ENCODE measurements at places on chromosomes 4 and X. TPM values are rescaled to one million over a fixed set of nuclear protein-coding genes. Genes with fewer than 3 reads are reported as not detected.

Gene HSFX2
- polyA plus RNA-seq = 0.46 TPM

DNA sequence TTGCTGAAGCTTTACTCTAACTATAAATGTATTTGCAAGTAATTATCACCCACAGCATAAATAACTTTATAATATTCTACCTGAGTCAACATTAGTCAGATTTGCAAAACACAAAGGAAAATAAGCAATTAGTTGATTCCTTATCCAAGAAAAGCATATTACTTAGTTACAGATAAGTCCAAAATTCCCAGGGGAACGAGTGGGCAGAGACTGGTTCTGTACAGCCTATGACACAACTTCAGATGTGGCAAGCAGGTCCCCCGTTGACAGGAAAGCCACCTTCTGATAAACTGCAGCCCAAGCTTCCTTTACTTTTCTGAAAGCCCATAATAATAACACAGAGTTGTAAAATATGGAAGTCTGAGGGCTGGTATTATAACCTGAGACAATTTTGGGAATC is 62.4 kb upstream of the NDP start:
- DNase-seq = no peak

DNA sequence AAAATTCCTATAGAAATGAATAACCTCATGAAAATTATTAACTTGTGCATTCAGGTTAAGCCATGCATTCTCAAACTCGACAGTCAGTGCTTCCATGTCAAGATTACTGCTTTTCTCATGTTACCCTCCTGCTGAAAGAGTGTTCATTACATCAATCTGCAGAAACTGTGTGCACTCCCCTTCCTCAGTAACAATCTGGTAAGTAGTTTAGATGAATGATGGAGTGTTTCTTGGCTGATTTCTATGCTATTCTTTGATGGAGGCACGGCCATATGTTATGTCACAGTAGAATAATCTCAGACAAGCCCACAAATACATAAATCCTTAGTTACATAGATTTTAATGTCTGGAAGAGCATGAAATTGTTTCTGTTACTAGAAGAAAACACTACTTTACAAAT is 193.3 kb upstream of the FAM47A start:
- DNase-seq = no peak

Gene KLHL4
- 9.4 TPM for polyA plus RNA-seq

DNA sequence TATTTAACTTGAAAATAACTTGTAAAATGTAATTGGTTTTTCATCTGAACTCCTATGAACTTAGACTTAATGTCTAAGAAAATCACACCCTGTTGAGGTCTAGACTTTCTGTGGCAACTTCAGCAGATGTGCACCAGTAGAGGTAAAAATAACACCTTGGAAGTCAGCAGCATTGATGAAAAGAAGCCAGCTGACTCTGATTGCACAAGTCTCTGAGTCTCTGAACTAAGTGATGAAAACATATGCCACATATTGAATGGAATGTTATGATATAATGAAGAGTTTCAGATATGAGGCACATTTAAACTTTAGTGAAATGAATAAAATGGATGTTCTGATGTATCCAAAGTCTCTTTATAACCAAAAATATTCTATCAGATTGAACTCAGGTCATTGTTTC is 155.4 kb downstream of the GPM6A start:
- no peak for DNase-seq

DNA sequence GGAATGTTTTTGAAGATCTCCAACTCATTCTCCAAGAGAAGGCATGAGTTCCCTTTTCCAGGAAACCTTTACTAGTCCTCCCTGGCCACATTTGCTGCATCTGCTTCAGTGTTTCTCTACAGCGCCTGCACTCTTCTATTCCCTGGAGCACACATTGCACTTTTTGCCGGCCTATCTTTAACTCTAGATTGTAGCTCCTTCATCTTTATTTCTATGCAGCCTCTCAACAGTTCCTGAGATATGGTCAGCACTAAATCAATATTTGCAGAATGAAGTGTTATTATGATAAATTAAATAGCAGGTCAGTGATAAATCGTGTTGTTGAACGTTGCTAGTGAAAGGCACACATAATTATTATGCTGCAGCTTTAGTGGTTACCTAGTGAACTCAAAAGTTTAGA is 88.3 kb downstream of the VCX3A start:
- no peak for DNase-seq

Gene WDR17
- 0.72 TPM for polyA plus RNA-seq

Gene NEXMIF
- 0.27 TPM for polyA plus RNA-seq

- DNase-seq = no peak
Observed at GRCh38 chr4:107509615-107510014, 210.4 kb downstream of the PAPSS1 start.

Gene CRMP1
- 18.8 TPM for polyA plus RNA-seq

DNA sequence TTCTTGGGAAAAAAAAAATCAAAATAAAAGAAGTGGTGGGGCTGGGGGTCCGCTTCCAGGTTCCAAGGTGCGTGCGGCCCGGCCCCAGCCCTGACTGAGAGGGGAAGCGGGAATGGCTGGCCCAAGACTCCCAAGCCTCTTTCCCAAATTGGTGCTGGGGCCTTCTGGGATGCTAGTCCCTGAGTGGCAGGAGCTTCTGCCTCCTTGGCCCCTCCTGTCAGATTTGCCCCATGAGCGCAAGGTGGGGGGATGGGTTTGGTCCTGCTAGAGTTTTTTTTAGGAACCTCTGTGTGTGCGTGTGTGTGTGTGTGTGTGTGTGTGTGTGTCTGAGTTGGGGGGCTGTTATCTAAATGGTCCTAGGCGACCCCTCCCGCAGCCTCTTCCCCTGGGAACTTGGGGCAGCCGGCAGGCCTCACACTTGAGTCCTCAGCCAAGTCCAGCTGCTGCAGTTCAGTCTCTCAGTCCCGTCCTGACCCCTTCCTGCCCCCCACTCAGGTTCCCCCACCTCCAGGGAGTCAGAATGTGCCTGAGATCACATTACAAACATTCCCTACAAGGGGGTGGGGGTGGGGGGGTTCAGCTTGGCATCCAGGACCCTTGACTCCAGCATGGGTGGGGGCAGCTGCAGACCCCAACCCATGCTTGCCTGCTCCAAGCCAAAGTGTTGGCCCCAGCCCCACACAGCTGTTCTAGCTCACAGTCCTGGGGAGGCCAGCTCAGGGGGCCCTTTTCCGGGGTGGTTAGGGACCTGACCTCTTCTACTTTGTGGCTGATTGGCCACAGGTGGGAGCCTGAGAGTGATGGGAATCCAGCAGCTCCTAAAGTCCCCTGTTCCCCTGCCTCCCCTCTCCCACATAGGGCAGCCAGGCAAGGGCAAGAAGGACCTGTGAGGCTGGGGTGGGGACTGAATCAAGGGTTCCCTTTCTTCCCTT is 4.0 kb downstream of the EFNB1 start:
- DNase-seq = no peak

DNA sequence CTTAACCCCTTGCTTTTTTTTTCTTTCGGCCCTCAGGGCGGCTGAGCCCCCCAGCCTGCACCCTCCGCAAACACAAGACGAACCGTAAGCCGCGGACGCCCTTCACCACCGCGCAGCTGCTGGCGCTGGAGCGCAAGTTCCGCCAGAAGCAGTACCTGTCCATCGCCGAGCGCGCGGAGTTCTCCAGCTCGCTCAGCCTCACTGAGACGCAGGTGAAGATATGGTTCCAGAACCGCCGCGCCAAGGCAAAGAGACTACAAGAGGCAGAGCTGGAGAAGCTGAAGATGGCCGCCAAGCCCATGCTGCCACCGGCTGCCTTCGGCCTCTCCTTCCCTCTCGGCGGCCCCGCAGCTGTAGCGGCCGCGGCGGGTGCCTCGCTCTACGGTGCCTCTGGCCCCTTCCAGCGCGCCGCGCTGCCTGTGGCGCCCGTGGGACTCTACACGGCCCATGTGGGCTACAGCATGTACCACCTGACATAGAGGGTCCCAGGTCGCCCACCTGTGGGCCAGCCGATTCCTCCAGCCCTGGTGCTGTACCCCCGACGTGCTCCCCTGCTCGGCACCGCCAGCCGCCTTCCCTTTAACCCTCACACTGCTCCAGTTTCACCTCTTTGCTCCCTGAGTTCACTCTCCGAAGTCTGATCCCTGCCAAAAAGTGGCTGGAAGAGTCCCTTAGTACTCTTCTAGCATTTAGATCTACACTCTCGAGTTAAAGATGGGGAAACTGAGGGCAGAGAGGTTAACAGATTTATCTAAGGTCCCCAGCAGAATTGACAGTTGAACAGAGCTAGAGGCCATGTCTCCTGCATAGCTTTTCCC is 3.4 kb downstream of the MSX1 start:
- no peak for DNase-seq

DNA sequence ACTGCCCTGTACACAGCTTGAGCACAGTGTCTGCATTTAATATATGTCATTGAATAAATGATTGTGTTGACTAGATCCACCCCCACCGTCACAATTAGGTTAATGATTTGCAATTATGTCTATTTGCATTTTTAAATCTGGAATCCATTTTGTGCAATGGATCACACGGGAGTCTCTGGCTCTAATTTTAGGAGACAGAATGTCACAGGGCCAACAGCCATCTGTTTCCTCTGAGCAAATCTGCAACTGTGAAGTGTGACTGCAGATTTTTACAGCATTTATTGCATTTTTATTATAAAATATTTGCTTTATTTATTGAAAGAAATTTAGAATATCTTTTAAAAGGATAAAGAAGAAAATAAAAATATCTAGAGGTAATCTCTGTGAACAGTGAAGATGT is 316.8 kb downstream of the HS3ST1 start:
- peak; percentile 13 for DNase-seq

Gene GAGE2A
- polyA plus RNA-seq = not detected

- no peak for DNase-seq
Observed at GRCh38 chr4:22238742-22239141, 277.1 kb downstream of the ADGRA3 start.

- peak; percentile 7 for DNase-seq
Observed at GRCh38 chr4:132572210-132572609, 576.9 kb upstream of the PCDH10 start.

- peak; percentile 2 for DNase-seq
Observed at GRCh38 chr4:125191232-125191631, 123.5 kb upstream of the FAT4 start.

GRCh38 chr4:17018013-17018412 is 119.6 kb upstream of the LDB2 start:
- no peak for DNase-seq

DNA sequence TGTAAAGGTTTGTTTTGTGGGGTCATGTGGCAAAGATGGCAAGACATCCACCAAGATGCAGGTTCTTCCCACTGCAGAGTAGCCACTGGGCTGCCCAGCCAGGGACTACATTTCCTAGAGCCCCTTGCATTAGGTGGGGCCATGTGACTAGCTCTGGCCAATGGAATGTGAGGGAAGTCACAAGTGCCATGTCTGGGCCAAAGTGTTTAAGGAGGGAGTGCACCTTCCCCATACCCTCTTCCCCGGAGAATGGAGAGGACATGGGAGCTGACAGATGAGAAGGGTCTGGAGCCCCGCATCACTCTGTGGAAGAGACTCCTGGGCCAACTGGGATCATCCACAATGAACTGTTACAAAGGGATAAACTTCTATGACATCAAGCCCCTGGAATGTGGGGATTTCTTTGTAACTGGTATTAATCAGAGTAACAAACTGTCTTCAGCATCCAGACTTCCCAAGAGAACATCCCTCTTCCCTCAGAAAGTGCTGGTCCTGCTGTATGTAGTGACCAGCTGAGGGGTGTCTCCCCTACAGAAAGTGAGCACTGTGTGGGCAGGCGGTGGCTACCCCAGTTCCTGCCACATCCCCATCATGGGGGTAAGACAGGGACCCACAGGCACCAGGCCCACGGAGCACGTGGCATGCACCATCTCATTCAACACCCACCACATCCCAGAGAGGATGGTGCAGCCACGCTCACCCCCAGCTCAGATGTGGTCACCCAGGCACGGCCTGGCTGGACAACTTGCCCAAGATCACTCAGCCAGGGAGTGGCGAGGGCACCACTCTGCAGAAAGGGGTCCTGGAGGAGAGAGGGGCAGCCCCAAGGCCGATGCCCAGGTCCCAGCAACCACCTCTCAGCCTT is 10.9 kb downstream of the PPP2R2C start:
- no peak for DNase-seq

DNA sequence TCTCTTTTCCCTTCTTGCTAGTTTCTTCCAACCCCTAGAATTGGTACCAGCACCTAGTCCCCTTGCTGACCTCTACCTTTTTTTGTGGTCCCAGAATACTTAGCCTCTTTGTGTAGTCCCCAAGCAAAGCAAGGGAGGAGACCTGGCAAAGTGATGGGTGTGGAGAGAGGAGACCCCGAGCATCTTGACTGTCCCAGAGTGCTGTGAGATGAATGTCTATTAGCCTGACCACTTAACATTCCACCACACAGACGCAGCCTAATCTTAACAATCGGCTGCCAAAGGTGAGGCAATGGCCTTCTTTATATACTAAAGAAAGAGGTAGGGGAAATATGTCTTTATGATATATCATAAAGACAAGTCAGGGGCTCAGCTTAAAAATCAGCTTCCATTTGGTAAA is 55.9 kb downstream of the TRIM2 start:
- DNase-seq = no peak

- DNase-seq = no peak
Observed at GRCh38 chr4:58825278-58825677, 1715.1 kb upstream of the IGFBP7 start.

- DNase-seq = peak; percentile 35
Observed at GRCh38 chr4:138938366-138938690, 77.3 kb upstream of the NOCT start.

Gene SHISA3
- polyA plus RNA-seq = 7.2 TPM

DNA sequence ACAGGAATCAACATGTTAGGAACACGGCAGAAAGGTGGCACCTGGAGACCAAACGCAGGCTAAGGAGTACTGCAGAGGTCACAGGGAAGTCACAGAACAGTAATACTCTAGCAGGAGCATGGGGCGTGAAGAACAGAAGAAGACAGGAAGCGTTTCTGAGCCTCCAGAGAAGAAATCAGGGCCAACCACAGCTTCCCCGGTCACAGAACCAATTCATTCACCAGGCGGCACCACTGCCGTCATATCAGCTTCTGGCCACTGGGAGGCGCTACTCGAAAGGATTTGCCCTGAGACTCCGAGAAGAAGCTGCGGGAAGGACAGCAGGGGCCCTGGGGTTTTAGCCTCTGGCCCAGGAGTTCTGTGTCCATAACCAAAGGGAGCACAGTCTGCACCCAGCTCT is 78.0 kb upstream of the DRD5 start:
- peak; percentile 31 for DNase-seq
